ENCODE measurements at places on chromosomes 7 and 10. TPM values are rescaled to one million over a fixed set of nuclear protein-coding genes. Genes with fewer than 3 reads are reported as not detected.

- no peak for DNase-seq
These were observed 497.4 kb downstream of the RPS24 start for GRCh38 chr10:78531088-78531487.

DNA sequence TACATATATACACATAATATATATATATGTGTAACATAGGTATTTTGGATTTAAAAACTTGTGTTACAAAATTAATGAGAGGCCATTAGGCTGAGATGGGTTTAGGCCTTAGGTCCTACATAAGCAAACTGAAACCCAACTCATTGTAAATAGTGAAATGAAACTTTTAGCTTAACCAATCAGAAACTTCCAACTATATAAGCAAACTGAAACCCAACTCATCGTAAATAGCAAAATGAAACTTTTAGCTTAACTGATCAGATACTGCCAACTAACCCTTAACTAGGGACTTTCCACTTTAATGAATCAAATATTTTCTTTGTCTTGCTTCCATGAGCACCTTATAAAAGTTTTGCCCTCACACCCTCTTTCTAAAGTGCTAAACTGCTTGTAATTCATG, 17.3 kb upstream of the SAMD9L start:
- DNase-seq = no peak

- no peak for DNase-seq
These were observed 131.0 kb upstream of the ITGB1 start for GRCh38 chr10:33088990-33089389.

DNA sequence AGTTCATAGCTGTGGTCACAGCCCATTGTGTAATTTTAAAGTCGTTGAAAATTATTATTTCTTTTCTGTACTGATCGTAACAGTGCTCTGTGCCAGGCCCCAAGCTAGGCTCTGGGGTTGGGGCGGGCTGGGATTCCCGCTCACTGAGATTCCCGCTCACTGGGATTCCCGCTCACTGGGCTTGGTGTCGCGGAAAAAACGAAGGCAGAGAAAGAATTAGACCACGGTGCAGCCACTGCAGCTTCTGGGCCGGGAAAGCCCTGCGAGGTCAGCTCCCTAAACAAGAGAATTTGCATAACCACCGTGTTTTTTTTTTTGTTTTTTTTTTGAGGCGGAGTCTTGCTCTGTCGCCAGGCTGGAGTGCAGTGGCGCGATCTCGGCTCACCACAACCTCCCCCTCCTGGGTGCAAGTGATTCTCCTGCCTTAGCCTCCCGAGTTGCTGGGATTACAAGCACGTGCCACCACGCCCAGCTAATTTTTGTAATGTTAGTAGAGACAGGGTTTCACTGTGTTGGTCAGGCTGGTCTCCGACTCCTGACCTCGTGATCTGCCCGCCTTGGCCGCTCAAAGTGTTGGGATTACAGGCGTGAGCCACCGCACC, 31.2 kb downstream of the FOXK1 start:
- DNase-seq = no peak

The DNA2 gene
- 8.9 TPM for total RNA-seq

The TMEM176B gene
- total RNA-seq = 24.6 TPM

The ECD gene
- 25.8 TPM for total RNA-seq

All from skin of body (tissue), 3 donors.